ENCODE measurements at places on chromosomes 4 and X.

GRCh38 chr4:80173401-80173800 is 23.9 kb upstream of the PRDM8 start:
- DNase-seq, result no peak

DNA sequence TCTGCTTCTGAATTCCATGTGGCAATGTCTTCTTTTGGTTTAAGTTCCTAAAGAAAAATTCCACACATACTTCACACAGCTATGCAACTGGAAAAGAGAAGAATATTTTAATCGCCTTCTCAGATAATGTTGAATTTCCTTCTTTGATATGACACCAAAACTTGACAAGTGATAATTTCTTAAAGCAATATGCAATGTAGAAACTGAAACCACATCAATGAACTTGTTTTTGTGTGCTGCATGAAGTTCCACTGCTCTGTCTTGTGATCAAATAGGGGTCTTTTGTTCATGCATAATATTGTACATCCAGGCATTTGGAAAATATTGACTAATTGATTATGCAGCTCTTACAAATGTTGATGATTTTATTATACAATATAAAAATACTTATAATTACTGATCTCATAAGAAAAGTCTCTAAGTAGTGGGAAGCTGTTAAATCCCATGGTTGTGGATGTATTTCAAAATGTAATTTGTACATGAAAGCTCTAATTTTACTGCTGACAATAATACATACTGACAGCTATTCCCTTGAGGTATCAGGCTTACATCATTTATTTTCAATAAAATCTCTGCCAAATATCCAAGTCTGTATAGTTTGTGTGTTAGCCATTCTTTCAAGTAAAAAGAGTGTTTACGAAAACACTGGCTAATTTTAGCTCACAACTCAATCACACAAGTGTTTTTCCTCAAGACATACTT is 56.5 kb downstream of the AGA start:
- no peak for DNase-seq

DNA sequence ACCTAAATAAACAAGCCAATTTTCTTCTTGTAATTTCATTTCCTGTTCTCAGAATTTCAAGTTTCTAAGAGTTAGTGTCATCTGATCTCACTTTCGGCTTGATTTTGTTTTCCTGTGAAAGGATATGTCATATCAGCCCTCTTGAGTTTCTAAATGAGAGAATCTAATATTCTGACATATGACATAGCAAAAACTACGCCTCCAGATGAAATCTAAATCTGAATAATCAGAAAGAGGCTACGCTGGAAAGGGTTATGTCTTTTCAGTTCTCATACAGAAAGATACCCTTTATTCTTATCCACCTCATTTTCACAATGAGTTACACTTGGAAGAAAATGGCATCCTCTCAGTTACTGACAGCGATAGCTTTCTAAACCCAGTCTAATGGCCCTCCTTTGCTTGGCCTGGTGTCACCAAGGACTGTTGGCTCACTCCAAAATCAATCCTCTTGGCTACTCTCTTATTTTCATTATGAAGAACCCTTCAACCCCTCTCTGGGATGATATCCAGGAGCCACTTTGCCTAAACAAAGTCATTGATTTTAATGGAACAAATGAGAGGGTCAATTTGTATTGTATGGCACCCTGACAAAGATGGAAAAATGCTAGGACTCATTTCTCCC is 65.6 kb downstream of the ASB9 start:
- DNase-seq, result peak; percentile 5

GRCh38 chr4:173698557-173699262 is 168.7 kb upstream of the HAND2 start:
- DNase-seq, result no peak

DNA sequence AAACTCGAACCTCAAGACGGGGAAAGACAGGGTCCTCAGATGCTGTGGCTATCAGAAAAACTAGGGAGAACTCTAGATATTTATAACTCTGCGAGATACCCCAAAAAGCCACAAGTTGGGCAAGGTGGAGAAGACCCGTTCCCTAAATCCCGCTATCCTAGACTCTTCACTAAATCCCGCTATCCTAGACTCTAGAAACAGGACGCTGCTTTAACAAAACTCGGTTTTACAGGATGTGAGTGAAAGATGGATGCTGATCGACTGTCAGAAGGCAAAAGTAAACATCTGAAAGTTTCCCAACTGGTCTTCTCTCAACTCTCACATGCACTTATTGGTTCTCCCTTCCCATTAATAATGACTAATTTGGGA is 270 bp downstream of the DNAAF6 start:
- DNase-seq, result no peak

DNA sequence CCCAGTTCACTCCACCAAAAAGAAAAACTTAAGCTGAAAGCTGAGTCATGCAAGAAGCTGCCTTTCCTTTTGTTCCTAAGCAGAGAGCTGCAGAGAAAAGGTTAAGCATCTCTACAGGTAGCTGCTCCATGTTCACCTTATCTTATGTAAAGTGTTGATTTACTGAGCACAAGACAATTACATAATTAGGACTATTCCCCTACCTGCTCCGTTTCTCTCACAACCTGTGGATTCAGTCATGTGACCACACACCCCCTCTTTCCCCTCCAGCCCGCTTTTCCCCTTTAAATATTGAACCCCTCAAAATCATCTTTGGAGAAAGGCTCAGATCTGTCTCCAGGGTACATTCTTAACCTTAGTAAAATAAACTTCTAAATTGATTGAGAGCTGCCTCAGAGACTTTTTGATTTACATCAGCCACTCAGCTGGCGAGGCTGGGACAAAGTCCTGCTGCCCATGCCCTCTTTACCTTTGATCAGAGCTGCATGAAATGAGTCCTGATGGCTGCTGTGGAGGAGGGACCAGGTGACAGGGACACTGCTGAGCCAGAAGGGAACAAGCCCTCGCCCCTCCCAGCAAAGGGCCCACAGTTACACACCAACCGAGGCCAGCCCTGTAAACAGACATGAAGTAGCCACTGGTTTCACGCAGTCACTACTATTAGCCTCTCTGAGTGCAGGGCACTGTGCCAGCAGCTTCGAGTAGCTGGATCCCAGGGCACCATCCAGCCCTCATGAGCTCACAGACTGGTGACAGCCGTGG is 53.9 kb upstream of the C4orf50 start:
- DNase-seq, result no peak

DNA sequence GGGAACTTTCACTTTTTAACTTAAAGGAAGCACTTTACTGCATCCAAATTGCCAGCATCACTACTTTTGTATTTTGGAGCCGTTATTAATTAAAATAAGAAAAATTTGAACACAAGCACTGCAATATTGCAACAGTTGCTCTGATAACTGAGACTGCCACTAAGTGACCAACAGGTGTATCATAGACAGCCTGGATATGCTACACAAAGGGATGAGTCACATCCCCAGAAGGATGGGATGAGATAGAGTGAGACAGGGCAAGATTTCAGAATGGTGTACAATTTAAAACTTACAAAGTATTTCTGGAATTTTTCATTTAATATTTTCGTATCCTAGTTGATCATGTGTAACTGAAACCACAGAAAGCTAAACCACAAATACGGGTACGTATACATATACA is 204.1 kb downstream of the MAPK10 start:
- no peak for DNase-seq

- no peak for DNase-seq
These were observed 1160.3 kb downstream of the FSTL5 start for GRCh38 chr4:161003418-161004057.

DNA sequence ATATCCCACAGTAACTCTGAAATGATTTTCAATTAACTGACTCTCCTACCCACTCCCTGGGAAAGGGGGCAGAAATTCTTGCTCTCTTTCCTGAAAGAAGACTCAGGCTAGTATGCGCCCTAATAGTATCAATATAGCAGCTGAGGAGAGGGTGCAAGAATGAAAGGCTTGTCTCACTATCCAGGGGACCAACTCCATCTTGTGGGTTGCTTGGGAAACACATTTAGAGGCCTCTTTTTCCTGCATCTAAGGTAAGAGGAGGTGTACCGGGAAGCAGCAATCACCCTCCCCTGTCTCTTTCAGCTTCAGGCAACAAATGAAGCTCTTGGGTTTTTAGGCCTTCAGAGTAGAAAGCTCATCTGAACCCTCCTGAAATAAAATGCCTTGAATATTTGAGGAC is 11.3 kb downstream of the TMEM255A start:
- DNase-seq, result no peak

- no peak for DNase-seq
These were observed 8.1 kb downstream of the RIPPLY1 start for GRCh38 chrX:106894978-106895452.

DNA sequence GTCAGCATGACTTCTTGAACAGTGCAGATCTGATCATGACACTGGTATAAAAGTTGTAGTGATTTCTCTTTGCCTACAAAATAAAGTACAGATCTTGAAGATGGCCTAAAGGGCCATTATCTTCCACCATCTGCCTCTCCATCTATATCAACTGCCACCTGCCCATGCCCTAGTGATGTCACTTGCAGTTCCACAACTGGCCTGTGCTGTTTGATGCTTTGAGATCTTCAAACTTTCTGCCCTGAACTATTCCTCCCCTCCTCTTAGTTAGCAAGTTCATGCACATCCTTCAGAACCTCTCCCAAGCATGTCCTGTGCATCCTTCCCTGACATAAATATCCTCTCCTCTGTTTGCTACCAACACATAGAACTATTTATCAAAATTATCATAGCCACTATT is 217.0 kb downstream of the SOWAHB start:
- DNase-seq, result no peak

GRCh38 chrX:30246769-30247489 is at the start of gene MAGEB1:
TSS of gene MAGEB1 (plus strand) at chrX:30247146. CDS start at chrX:30250494, 3,348 bp downstream.
- no peak for DNase-seq

- no peak for DNase-seq
These were observed 29.8 kb upstream of the IL13RA2 start for GRCh38 chrX:115047181-115047580.

- DNase-seq, result no peak
These were observed 1.1 kb upstream of the HPSE start for GRCh38 chr4:83335701-83336100.

GRCh38 chrX:134210465-134210864 is 26.5 kb upstream of the CCDC160 start:
- no peak for DNase-seq

DNA sequence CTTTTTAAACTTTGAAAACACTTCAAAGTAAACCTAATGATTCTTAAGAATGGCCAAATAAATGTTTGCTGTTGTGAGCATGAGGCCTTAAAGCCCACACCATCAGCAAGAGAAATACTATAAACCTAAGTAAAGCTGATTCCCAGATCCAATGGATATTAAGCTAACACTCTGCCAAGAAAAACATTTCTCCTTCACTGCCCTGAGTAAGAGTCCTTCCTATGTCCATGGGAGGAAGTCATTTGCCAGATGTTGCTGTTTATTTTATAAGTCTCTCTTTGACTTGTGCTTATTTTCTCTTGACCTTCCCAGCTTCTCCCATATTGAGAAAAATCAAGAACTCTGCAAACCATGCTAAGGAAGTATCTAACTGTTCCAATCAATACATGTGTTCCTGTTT is 154.3 kb upstream of the EDNRA start:
- DNase-seq, result no peak

- DNase-seq, result no peak
These were observed 138.8 kb upstream of the IL15 start for GRCh38 chr4:141497627-141498026.

All from NCI-H1436 treated with DMSO at 0.1 percent for 48 hours (cell line).